Foreskin keratinocyte (primary cell): ENCODE measurements at places on chromosomes 12 and 14. TPM values are rescaled to one million over a fixed set of nuclear protein-coding genes. Genes with fewer than 3 reads are reported as not detected.

The FZD10 gene
- 2.9 and 4.8 TPM in 2 replicates for polyA plus RNA-seq

The DNAI7 gene
- 0.03 and 0.04 TPM in 2 replicates for polyA plus RNA-seq

The C12orf50 gene
- not detected in 2 replicates for polyA plus RNA-seq

The DENND5B gene
- polyA plus RNA-seq: 2.0 and 2.5 TPM in 2 replicates

The FSCB gene
- polyA plus RNA-seq: not detected in 2 replicates

The KCNH5 gene
- polyA plus RNA-seq: not detected in 2 replicates

The MYF5 gene
- not detected in 2 replicates for polyA plus RNA-seq
